GM04503 (cell line): ENCODE measurements at places on chromosomes 6 and 20.

DNA sequence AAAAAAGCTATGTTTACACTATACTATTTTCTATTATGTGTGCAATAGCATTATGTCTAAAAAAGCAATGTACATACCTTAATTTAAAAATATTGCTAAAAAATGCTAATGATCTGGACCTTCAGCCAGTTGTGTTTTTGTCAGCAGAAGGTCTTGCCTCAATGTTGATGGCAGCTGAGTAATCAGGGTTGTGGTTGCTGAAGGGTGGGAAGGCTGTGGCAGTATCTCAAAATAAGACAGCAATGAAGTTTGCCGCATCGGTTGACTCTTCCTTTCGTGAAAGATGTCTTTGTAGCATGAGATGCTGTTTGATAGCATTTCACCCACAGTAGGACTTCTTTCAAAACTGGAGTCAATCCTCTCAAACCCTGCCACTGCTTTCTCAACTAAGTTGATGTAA lies 134.7 kb upstream of the CDYL start:
- DNase-seq = no peak

GRCh38 chr6:41027799-41028560 lies 11.0 kb downstream of the UNC5CL start:
- DNase-seq = no peak

DNA sequence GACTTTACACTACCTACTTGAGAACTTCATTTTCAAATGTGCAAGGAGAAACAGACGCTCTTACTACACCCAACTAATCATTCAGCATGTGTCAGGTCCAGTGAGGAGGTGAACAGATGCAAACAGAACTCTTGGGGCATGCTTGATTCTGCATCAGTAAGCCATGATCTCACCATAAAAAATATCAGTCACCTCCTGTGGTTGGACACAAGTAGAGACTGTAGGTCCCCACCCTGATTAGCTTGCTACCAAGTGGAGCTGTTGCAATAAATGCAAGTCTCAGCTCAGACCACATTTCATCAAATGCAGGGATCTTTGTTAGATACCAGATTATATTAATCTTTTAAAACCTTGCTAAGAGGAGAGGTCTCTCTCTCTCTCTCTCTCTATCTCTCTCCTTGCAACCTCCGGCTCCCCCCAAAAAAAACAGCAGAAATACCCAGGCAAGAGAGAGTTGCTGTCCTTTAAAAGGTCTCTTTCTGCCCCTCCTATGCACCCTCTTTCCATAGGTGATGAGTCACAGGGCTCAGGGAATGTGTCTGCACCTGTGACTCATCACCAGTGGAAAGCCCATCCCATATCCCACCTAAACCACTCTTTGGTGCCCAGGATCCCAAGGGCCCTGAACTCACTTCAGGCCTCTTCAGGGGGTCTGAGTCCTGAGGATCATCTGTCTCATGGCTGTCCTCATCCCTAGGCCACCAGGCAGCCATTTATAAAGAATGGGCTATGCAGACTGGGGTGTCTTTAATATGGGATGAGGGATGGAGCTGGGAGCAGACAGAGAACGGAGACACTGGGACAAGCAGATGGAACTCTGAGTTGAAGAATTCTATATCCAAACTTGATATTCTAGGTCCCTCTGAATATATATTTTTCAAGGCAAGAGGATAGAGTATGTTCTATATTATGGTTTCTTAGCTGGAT lies 154.5 kb downstream of the QRSL1 start:
- no peak for DNase-seq

- no peak for DNase-seq
Observed at GRCh38 chr6:43890197-43891062, 120.4 kb downstream of the VEGFA start.
